ENCODE measurements at places on chromosomes 6 and 20.

GRCh38 chr20:58268936-58269619, 40.4 kb upstream of the RAB22A start:
- DNase-seq: no peak

GRCh38 chr6:157271441-157271840, 51.9 kb downstream of the TMEM242 start:
- no peak for DNase-seq

DNA sequence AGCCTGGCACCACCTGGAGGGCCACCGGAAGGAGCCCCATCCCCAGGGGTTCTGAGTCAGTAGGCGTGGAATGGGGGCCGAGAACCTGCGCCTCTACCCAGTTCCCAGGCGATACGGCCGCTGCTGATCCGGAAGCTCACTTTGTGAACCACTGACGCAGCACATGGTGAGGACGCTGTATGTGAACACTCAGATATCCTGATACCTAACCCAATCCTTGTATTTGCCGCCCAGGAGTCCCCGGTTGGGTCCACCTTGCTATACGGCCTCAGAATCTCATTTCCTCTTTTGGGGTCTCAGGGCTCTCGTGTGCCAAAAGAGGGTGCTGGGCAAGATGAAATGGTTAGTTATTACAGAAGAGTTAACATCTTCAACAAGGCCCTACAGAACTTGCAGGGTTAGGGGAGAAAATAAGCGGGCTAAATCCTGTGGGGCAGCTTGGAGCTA, 604 bp upstream of the RAB5IF start:
- DNase-seq: peak; percentile 35

DNA sequence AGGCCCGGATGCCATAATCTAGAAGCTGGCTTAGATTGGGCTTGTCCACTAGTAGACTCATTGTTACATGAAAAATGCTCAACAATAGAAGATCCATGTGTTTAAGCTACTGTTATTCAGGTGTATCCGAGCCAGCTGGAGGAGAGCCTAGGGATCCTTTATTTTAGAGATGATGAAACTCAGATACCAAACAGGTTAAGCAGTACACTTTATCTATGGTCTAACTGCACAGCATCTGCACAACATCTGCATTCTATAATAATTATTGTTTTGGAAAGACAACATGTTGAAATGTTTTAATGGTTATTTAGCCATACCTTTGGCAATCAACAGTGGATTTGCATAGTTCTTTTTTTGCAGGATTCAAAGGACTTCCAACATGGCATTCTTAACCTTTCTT, 134.1 kb downstream of the RFPL4B start:
- peak; percentile 38 for DNase-seq

DNA sequence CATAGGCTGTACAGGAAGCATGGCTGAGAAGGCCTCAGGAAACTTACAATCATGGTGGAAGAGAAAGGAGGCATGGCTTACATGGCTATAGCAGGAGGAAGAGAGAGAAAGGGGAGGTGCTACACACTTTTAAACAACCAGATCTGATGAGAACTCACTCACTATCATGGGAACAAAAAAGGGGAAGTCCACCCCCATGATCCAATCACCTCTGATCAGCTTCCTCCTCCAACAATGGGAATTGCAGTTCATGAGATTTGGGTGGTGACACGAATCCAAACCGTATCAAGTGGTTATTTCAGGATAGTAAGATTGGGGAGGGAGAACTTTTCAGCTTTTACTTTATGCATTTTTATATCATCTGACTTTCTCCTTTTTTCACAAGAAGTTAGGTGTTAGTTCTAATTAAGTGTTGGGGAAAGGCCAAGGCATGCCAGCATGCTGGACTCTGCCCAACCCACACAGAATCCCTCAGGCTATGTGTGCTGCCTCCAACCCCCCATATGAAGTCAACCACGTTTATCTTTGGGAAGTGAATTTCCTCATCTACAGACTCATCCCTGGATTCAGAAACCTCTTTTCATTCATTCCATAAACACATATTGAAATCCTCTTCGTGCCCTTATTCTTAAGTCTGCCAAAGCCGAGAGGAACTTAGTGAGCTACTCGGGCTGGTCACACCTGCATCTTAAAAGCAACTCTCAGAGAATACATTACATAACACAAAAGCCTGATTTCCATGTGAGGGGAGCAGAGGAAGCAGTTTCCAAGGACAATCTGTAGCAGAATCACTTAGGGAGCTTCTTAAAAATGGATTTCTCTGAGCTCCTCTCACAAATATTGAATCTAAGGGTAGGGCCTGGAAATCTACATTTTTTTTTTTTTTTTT, 16.7 kb upstream of the CLIC5 start:
- DNase-seq: no peak

DNA sequence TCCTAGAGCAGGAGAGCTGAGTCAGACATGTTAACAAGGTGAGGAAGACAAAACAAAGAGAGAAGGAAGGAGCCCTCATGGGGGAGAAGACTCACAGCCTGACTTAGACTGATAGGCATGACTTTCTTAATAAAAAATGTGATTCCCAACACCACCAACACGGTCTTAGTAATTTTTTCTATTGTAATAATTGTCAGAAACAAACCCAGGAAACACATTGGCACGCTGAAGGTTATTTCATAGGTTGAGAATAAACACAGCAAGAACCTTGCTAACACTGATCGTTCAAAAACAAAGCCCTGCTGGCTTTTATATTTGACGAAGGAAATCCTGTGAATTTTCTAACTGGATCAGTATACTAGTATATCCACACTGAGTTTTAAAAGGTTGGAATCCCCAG, 286.8 kb downstream of the HACE1 start:
- no peak for DNase-seq

DNA sequence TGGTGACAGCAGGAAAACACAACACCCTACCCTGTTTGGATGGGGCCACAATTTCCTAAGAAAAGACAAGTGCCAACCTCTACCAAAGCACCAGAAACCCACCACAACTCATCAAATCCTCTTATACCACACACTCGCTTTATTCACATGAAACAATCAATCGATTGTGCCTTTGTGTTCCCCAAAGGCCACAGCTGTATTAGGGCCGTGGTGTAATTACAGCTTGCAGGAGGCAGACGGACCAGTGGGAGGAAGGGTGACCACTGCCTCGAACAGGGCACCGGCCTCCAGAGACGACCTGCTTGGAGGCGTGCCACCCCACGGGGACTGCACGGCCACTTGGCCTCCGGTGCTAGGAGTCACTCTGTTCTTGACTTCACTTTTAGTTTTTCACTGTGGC, 264.1 kb downstream of the FOXC1 start:
- no peak for DNase-seq

GRCh38 chr6:138115877-138116660, 8.8 kb upstream of the PERP start:
- DNase-seq: peak; percentile 72

DNA sequence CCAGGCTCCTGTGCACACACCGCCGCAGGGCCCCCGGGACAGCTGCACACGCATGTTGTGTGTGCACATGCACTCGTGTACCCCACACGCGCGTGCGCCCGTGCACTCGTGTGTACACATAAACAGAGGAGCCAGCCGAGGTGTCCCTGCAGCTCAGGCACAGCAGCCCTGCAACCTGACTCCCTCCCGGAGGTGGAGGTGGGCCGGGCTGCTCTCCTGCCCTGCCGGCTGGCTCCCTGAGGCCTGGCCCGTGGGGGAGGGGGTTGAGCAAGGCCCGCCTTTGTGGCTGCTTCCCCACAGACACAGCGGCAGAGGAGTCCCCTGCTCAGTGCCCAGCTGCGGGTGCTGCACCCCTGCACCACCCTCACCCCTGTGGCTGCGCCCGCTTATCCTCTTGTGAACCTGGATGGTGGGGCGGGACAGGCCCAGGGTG, 624 bp downstream of the RBBP8NL start:
- no peak for DNase-seq

GRCh38 chr6:128432394-128432793, 88.0 kb downstream of the PTPRK start:
- peak; percentile 54 for DNase-seq

GRCh38 chr20:47680804-47681529, 104.3 kb downstream of the SULF2 start:
- DNase-seq: no peak

DNA sequence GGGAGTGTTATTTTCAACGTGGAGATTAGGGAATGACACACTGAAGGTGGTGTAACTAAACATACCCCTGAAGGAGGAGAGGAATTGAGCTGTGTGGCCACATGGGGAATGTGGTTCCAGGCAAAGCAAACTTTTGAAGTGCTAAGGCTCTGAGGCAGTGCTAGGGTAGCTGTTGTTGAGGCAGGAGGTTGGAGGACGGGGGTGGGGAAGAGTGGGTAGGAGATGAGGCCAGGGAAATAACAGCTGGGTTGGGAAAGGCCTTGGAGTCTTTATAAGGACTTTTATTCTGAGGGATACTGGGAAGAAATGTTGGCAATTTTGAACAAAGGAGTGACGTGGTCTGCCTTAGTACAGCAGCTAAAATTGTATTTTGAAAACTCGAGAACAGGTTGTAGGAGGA, 13.0 kb downstream of the RPRD1B start:
- no peak for DNase-seq

GRCh38 chr6:6331946-6332601, 11.6 kb upstream of the F13A1 start:
- DNase-seq: no peak

GRCh38 chr20:37256286-37256685, 5.3 kb downstream of the GHRH start:
- DNase-seq: no peak

DNA sequence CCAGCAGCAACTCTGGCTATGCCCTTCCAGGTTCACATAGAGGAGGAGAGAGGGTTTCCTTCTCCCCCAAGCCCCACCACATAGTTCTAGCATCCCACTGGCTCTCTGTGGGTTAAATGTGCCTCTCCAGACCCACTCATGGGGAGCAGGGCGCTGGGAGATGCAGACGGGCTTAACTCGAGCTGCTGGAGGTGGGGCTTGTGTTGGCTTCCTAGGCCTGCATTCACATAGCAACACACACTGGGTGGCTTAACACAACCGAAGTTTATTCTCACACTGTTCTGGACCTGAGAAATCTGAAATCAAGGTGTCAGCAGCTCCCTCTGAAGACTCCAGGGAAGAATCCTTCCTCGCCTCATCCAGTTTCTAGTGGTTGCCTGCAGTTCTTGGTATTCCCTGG, 33.6 kb downstream of the SLC2A10 start:
- no peak for DNase-seq

GRCh38 chr20:38633577-38634093, 32.0 kb downstream of the ARHGAP40 start:
- DNase-seq: peak; percentile 23

DNA sequence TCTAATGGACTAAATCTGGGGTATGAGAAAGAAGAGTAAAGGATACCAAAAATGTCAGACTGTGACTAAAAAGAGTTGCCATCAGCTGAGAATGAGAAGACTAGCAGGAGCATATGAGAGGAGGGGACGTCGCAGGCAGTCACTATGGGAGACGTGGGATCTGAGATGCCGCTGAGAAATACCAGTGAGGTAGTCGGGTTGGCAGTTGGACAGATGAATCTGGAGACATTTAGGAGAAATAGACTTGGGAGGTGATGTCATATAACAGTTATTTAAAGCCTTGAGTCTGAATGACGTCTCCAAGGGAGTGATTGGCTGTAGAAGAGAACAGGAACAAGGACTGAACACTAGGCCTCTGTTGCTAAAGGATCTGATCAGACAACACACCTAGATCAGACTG, 51.5 kb upstream of the TRIM26 start:
- DNase-seq: no peak

- peak; percentile 32 for DNase-seq
These were observed 1.6 kb downstream of the STX7 start for GRCh38 chr6:132511210-132511830.

DNA sequence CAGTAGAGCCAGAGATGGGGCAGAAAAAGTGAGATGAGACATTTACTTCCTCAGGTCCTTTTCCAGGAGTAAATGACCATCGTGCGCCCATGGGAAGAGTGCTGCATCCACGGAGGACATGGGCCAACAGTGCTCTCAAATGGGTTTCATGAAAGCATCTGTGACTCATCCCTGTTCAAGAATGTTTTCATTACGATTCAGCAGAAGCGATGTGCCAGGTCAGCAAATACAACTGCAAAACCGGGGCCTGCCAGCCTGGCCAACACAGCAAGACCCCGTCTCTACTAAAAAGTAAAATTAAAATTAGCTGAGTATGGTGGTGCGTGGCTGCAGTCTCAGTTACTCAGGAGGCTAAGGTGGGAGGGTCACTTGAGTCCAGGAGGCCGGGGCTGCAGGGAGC, 125.1 kb downstream of the LY86 start:
- DNase-seq: peak; percentile 50

- no peak for DNase-seq
These were observed 30.2 kb downstream of the PKIB start for GRCh38 chr6:122640366-122640765.

DNA sequence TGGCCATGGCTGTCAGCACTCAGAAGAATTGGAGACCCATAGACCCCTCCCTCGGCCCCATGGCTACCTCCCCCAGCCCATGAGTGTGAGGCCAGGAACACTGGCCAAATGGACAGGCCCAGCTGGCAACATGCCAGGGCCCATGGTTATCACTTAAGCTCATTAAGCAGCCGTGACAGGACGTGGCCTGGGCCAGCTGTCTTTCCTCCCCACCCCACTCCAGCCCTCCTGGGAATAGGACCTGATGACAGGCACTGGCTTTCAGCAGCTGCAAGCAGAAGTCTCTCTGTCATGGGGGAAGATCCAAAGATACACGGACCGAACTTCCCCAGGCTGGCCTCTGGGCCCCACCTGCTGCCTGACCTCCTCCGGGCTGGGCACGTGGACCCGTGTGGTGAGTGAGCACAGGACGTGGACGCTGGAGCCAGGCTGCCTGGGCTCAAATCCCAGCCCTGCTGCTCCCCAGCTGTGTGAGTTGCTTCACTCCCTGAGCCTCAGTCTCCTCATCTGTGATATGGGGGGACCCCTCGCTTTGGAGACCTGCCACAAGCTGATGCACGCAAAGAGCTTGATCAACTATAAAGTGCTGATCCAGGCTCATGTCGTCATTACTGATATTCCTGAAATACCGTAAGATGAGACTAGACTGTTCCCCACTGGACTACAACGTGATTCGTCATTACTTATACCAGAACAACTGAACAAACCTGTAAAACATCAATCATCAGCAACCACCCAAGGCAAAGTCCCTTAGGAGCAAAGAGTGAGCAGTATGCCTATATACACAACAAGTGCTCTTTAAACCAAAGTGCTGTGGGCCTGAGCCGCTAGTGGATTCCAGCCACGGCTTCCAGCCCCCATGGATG, 22.0 kb upstream of the VSTM2L start:
- DNase-seq: peak; percentile 19

DNA sequence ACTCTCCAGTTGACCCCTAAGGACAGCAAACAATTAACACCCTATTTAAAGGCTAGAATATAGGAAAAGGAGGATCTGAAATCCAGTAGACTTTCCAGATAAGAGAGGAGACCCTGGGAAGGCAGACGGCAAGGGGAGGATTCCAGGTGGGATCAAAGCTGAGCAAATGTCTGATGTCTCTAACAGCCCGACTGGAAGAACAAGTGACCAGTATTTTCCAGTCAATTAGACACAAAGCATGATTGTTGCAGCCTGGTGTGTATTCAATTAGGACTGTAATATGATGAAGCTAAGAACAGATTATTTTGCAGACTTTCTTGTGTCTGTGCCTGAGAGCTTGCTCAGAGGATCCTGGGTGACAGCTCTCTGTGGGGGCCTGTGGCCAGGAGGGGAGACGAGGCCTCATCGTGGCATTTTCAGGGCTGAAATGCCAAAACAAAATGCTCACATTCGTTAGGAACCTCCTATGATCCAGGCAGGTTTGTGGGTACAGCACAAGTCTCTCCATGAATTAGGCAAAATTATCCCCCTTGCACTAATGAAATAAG, 471.8 kb upstream of the AGPAT4 start:
- no peak for DNase-seq

GRCh38 chr20:11529047-11529446, 388.6 kb upstream of the BTBD3 start:
- DNase-seq: no peak

Data from fibroblast of villous mesenchyme (primary cell).